Foreskin keratinocyte (primary cell): ENCODE measurements at places on chromosomes 1 and 21.

GRCh38 chr1:96002969-96003964 is 718.3 kb upstream of the PTBP2 start:
- no peak for DNase-seq

DNA sequence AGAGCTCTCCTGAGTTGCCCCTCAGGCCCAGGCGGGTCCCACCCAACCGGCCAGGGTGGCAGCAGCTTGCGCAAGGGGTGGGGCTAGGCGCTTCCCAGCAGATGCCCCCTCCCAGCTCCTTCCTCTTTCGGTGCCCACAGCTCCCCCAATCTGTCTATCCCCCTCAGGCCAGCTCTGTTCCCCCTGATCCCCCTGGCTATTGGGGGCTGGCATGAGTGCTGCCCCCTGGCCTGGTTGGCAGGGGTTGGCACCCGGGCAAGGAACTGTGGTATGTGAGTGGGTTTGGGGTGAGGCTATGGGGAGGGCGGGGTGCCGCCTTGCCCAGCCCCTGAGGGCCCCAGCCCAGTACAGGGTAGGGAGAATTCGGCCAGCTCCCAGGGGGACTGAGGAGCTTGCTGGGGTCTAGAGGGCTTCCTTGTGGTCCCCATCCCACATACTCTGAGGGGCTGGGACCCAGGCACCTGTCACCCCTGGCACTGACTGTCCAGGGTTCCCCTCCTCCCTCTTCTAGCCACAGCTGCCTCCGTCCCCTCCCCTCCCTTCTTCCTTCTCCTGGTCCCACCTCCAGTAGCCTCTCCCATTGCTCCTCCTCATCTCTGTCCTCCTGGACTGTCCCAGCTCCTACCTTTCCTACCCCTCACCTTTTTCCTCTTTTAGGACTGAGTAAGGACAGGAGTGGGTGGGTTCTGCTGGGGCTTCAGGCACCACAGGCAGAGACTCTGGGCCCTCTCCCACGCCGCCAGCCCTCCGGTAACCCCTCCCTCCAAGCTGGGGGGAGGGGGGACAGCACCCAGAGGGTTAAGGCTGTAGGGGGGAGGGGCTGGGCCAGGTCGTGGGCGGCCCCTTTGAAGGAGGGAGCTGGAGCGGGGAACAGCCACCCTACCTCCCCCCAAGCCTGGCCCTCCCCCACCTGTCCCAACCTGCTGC is 5.7 kb downstream of the ZBTB7B start:
- no peak for DNase-seq

DNA sequence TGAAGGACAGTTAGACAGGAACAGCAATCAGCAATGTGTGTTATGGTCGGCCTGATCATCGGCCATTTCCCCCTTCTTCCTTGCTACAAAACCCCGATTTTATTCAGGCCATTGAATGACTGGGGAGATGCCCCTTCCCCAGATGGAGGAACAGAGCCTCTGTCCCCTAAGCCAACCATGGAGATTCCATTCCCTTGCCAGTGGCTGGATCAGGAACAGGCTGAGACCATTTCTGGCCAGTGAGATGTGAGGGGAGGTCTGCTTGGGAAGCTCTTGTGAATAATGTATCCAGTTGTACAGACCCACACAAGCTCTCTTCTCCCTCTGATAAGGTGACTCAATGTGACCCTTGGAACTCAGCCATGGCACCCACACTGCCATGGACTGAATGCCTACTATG is 7.7 kb downstream of the CSRP1 start:
- no peak for DNase-seq

GRCh38 chr21:42465008-42465802 is 30.8 kb downstream of the RSPH1 start:
- DNase-seq, result no peak

DNA sequence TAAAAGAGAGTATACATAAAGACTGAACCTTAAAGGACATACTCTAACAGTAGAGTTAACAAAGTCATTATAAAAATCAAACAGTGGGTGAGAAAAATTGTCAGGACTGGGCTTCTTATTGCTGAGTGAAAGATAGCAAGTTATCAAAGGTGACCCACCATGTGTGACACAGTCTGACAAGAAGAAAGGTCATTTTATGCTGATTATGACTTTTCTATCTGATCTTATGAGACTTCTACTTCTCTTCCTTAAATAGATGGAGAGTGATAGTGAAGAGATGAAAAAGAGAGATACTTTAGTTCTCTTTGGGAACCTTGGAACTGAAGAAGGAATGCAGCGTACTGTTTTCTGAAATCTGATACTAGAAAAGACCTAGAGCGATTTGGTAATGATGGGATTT is 2157.1 kb downstream of the NCAM2 start:
- DNase-seq, result no peak

GRCh38 chr1:10063878-10064277 is 31.1 kb downstream of the UBE4B start:
- DNase-seq, result peak; percentile 97

DNA sequence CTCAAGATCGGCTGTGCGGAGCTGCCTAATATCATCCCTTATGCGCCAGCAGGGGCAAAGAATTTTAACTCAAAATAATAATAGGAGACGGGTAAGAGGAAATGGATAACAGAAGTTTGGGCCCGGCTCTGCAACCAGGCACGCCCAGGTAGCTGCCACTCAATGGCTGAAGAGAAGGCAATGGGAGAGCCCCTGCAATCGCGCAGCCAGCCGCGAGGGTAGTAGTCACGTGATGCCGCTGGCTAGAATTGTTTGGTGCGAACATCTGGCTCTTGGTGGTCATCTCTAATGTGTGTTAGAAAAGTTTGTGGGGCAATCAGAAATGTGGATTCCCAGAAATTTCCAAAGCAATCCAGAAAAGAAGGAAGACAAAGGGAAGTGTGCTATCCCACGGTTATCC is 12.3 kb downstream of the BARHL2 start:
- no peak for DNase-seq

DNA sequence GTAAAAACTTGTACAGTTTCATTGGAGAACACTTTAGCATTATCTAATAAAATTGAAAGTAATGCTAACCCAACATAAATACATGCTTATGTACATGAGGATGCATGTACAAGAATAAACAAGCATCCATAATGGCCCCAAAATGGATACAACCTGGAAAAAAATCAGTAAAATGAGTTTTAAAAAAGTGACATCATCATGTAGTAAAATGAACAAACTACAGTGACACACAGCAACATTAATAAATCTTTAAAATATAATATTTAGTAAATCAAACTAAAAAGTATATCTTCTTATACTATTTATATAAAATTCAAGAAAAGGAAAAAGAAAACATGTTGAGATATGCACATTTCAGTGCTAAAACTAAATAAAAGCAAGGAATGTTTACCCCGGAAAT is 140.5 kb downstream of the CLEC20A start:
- no peak for DNase-seq

GRCh38 chr1:47756006-47756405 is 241.2 kb downstream of the TRABD2B start:
- DNase-seq, result no peak
